ENCODE measurements at places on chromosomes 16 and 17.

DNA sequence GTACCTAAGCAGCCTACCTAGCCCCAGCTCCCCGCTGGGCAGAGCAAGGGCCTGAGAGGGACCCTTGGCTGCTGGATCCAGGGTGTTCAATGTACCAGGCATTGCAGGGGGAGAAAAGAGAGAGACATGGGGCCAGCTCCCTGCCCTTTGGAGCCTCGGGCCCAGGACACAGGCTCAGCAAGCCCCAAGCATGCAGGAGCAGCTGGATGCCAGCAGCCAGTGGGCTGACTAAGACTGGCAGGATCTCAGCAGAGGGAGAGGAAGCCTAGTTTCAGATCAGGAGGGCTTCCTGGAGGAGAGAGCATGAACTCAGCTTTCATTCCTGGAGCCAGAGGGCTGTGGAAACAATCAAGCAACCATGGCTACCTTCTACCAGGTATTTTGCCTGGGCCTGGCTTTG is 82.0 kb upstream of the NKD1 start:
- DNase-seq = no peak

DNA sequence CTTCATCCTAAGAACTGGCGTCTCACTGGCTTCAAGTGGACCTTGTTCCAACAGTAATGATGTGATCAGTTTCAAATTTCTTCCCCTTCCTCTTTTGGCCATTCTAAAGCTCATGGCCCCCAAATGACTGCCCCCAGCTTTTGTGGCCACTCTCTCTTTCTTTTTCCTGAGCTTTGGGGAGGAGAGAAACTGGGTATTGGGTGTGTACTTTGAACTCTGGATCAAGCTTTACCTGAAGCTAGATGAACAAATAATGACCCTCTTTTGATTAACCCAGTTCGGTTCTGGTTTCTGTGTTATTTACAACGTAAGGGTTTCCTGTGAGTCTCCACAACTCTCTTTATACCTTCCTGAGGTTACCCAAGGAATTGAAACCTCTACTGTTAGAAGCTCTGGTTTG is 132.7 kb downstream of the FTO start:
- no peak for DNase-seq

DNA sequence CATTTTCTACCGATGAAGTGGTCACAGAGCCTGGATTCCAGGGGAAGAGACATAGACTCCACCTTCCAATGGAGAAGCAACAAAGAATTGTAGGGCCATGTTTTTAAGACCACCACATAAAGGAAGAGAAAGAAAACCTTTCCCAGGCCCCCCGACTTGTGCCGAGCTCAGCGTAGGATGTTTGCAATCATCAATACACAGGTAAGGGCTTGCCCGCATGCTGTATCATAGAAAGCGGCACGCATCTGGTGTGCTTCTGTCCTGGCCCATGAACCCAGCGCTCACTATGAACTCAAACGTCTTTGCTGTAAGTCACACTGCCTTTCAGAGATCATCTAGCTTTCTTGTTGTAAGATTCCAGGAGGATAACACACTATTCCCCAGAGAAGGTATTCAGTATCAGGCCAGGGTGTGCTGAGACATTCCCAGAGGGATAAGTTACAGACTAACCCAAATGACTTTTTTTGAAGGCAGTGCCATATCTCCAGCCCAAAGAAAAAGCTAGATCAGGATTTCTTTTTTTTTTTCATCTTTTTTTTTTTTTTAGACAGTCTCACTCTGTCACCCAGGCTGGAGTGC is 79.5 kb upstream of the RPL38 start:
- no peak for DNase-seq

DNA sequence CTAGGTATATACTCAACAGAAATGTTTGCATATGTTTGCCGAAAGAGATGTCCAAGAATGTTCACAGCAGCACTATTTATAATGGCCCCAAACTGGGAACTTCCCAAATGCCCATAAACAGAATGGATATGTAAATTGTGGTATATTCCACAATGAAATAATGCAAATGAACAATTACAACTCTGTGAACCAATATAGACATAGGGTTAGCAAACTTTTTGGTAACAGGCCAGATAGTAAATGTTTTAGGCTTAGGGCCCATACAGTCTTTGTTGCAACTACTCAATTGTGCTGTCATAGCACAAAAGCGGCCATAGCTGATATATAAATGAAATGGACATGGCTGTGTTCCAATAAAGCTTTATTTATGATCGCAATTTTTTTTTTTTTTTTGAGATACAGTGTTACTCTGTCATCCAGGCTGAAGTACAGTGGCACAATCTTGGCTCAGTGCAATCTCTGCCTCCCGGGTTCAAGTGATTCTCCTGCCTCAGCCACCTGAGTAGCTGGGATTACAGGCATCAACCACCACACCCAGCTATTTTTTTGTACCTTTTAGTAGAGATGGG is 16.5 kb downstream of the XYLT1 start:
- DNase-seq = no peak

- no peak for DNase-seq
Measured at GRCh38 chr17:65529761-65530522, 31.5 kb downstream of the AXIN2 start.

GRCh38 chr17:18145811-18146210 is 37.3 kb downstream of the MYO15A start:
- DNase-seq = no peak

- no peak for DNase-seq
Measured at GRCh38 chr17:31680126-31680525, 178.9 kb downstream of the COPRS start.

DNA sequence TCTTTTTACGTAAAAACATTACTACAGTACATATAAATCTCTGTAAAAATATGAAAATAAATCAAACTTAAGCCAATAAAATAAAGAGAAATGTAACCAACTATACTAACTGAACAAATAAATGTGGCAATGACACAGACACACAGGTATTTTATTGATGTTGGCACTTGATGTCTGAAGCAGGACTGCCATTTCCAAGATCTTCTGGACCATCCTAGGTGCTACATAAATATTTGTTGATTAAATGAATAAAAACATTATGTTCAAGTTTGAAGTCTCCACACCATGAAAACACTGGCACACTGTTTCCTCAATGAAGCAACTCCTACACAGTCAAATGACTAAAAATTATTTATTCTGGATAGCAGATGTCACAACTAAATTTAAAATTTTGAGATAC is 106.9 kb downstream of the NCOR1 start:
- no peak for DNase-seq

DNA sequence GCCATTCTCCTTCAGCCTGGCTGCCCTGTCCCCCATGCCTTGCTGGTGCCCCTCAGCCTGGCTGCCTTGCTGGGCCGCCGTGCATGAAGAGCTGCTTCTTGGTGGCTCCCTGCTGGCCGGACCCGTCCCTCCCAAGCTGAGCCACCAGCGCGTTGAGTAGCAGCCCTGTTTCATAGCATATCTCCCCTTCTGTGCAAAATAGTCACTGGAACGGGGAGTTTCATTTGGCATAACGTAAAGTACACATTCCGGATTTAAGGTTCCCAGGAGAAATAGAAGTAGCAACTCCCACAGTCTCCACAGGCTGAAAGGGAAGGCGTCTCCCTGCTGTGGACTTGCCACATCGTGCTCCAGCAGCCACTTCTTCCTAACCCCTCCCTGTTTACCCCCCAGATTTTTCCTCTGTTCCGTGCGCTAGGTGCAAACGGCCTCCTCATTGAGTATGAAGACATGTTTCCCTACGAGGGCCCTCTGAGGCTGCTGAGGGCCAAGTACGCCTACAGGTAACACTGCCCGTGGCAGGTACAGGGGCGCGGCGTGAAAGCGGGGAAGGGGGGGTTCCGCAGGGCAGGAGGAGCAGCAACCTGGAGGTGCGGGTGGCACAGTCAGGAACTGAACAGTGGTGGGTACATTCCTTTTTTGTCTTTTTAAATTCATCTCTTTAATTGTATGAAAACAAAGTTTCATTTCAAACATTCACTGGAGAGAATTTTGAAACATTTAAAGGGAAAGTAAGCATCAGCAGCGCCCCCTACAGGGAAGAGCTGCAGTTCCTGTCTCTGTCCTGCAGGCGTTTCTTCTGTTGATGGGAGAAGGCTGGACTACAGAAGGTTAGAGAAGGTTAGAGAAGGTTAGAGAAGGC is 5.8 kb upstream of the OGFOD3 start:
- DNase-seq = peak; percentile 46

DNA sequence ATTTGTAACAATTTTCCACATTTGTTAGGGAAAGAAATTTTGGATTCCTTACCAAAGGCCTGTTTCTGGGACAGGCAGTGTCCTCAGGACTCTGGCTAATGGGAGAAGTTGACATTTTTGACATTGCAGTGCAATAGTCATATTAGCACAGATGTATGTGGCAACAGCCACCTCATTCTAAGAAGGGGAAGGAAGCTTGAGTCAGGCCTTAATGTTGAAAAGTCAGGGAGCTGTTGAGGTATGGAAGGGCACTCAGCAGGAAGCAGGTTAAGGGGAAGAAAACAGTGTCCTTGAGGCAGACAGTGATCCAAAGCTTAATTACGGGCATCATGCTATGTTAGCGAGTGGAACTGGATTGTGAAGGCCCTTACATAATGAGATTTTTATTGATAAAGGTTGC is 20.9 kb downstream of the AKTIP start:
- DNase-seq = no peak

GRCh38 chr16:70463235-70463634 is 8.8 kb downstream of the FCSK start:
- no peak for DNase-seq

- DNase-seq = peak; percentile 74
Measured at GRCh38 chr16:3696425-3697218, 20.7 kb downstream of the TRAP1 start.

DNA sequence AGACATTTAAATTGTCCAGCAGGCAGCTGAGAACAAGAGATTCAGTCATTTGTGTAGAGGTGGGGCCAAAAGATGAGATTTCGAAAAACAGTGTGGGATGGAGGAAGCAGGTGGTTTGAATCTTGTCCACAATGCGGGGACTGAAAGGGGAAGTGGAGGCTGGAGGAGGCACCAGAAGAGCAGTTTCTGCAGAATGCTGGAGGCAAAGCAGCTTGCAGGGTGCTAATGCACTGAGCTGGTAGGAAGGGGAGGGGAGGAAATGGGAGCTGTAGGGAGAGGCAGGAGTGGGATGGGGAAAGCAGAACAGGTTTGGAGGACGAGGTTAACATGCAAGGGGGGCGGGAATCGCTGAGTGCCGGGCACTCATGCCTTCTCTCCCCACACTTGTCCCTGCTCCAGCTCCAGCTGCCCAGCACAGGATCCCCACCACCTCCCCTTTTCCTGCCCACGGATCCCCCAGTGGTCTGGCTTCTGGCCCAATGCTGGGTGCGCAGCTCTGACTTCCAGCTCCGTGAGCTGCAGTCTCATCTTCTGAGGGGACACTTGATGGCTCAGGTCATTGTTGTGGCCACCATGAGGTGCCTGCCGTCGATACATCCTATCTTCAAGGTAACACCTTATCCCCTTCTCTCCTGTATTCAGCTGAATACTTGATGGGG is 9.4 kb downstream of the C17orf100 start:
- no peak for DNase-seq

DNA sequence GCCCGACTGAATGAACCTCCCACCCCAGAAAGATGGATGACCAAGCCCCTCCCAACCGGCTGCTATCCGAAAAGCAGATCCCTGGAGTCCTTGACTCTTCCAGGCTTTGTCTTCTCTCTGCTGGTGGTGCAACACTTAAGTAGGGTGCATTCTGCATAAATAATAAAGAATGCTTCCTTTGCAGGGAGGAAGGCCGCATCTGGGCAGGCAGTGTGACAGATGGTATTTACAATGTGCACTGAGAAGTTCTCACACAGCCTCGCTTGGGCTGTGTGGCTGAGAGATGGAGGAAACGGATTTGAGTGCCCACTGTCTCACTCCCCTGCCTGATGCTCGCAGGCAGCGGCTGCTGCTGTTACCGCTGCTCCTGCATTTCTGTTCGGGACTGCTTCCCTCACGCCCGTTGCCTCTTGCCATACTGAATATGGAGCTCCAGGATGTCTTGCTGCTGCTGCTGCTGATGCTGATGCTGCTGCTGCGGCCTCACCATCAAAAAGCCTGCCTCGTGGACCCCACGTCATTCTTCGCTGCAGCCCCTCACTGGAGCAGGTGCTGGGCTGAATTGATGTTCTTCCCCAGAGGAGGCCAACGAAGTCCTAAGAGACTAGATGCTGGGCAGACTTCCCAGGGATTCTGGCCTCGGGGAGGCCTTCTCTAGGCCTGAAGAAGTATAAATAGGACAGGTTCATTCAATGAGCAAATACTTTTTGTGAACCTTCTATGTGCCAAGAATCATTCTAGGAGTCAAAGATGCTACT is 7.1 kb upstream of the RHBDL3 start:
- DNase-seq = no peak

DNA sequence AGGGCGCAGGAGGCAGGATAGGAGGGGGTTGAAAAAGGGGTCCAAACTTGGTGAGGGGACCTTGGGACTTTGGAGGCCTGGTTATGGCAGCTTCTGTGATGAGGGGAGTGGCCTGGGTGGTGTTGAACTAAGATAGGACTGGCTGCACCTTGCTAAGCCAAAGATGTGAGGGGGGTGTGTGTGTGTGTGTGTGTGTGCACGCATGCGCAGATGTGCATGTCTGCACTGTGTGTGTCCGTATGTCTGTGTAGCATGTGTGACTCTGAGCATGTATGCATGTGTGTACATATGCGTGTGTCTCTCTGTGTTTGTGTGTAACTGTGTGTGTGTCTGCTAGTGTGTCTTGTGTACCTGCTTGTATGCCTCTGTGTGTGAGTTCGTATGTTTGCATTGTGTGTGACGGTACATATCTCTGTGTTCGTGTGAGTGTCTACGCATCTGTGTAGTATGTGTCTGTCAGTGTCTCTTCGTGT is 4.1 kb downstream of the SLC16A5 start:
- no peak for DNase-seq

DNA sequence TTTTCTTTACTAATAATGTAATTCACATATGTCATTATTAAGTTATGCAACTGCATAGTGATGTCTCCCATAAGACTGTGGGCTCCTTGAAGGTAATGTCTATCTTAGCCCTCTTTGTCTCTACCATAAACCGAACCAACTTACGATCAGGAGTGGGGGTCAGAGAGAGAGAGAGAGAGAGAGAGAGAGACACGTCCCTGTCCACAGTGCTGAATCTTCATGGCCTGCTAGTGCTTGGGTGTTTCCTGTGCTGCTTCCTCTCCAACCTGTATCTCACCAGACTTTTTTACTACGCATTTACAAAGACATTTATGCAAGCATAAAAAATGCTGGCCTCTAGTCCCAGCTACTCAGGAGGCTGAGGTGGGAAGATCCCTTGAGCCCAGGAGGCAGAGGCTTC is 52.2 kb upstream of the HAPSTR1 start:
- no peak for DNase-seq

DNA sequence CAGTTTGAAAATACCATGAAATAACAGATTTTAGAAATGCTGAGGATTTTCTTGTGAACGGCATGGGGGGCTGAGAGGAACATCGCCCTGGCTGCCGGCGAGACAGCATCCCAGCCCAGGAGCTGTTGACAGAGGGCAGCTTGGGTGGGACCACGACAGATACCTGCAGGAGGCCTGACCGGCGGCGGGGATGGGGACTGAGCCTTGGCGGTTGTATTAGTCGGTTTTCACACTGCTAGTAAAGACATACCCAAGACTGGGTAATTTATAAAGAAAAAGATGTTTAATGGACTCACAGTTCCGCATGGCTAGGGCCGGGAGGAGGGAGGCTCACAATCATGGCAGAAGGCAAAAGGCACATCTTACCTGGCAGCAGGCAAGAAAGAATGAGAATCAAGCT is 82.3 kb upstream of the DNAH17 start:
- DNase-seq = no peak

Measured in muscle of back (tissue), 13 donors.